ENCODE measurements at places on chromosomes 6 and 20.

GRCh38 chr6:45714006-45714730 is 301.5 kb downstream of the CLIC5 start:
- DNase-seq, result no peak

DNA sequence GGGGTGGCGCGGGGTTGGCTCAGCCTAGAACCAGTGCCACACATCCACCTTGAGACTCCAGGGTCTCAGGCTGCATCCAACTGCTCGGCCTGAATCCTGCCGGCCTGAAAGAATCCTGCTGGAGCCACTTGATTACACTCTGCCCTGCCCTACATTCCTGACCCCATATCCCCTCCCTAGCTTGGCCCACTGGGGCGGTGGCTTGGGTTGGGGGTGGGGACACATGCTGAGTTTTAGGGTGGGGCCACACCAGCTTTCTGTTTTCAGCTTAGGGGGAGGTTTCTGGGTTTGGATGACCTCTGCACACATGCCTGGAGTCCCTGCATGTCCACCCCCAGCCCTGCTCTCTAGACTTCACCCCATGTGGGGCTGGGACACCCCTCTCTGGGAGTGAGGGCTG is 6.8 kb downstream of the ITPR3 start:
- DNase-seq, result no peak

GRCh38 chr20:2323051-2323450 is 27.2 kb downstream of the TGM3 start:
- DNase-seq, result no peak

GRCh38 chr6:110528101-110528929 is 51.9 kb upstream of the SLC22A16 start:
- DNase-seq, result peak; percentile 39

DNA sequence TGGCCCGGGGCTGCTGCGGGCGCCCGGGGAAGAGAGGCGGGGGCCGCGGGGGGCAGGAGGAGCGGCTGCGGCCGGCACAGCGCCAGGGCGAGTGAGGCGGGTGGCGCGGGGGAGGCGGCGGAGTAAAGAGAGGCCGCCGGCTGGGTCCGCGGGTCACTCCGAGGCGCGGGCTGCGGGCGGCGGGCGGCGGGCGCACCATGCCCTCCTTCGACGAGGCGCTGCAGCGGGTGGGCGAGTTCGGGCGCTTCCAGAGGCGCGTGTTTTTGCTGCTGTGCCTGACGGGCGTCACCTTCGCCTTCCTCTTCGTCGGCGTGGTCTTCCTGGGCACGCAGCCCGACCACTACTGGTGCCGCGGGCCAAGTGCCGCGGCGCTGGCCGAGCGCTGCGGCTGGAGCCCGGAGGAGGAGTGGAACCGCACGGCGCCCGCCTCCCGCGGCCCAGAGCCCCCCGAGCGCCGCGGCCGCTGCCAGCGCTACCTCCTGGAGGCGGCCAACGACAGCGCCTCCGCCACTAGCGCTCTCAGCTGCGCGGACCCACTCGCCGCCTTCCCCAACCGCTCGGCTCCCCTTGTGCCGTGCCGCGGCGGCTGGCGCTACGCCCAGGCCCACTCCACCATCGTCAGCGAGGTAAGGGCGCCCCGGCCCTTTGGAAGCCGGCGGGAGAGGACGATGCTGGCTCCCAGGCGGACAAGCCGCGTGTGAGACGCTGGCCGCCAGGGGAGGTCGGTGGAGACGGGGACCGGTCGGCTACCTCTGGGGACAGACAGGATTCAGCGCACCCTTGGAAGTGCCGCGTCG is at the start of gene SLC22A3:
Gene SLC22A3 (plus strand): TSS at position 156 of the 797 bp plus-strand sequence. CDS start 42 bp downstream, at position 198.
- no peak for DNase-seq

DNA sequence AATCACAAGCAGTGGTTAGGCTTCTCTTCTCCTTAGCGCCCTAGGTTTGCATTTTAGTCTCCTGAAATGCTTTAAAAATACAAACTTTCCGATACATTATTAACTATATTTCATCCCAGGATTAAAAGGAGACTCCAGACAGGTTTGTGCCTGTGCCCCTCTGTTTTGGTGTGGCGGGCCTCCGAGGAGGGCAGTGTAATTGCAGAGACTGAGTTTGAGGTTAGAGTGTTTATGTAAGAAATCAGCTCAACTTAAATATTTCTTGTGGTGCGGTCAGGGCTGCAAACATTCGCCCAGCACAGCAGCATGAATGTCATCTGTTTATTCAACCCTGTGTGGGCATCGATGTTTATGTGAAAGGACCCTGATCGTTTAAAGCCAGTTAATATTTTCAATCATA is 130.4 kb upstream of the AKAP12 start:
- no peak for DNase-seq

DNA sequence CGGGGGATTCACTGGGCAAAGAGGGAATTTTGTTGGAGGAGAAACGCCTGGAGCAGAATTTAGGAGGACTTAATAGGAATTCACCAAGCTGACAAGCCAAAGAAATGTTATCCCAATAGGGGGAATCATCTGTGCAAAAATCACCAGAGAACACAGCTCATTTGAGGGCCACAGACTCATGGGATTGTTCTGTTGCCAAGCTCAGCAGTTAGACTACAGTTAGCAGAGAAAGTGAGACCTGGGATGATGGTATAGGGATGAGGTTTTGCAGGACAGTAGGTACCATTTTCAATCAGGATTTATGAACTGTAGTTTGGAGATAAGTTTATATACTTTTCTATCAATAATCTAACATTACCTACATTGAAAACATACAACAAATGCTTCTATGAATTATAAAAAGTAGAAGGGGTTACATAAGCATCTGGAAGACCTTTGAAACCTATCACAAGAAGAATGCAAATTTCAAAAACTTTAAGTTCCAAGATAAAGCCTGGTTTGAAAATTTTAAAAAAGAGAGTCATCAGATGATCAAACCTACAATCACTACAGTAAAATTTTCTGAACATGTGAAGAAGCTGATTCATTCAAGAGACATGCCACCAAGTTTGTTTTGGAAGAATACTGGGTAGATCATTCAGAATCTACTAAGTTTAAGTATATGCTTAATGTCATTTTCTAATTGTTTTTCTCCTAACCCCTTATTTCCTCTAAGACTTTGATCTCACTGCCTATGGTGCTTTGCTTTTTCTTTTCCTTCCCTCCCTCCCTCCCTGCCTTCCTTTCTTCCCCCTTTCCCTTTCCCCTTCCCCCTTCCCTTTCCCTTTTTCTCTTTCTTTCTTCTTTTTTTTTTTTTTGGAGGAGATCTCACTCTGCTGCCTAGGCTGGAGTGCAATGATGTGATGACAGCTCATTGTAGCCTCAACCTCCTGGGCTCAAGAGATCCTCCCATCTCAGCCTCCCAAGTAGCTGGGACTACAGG is 81.5 kb downstream of the KIF13A start:
- DNase-seq, result no peak

- DNase-seq, result no peak
Observed at GRCh38 chr6:131954775-131955107, 3.6 kb upstream of the CCN2 start.

GRCh38 chr20:49306903-49307620 is 29.2 kb upstream of the ZNFX1 start:
- DNase-seq, result peak; percentile 57

DNA sequence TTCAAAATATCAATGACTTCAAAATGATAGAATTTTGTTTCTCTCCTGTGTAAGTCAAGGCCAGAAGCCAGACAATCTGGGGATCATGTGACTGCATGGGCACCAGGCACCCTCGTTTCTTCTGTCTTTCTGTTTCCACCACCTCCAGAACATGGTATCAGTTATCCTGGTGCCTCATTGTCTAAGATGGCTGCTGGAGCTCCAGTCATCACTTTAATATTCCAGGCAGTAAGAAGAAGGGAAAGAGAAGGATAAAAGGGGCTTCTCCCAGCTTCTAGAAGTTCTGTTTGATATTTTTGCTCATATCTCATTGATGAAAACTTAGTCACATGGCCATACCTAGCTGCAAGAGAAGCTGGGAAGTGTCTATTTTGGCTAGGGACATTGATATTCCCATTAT is 25.7 kb downstream of the ZNF341 start:
- no peak for DNase-seq

DNA sequence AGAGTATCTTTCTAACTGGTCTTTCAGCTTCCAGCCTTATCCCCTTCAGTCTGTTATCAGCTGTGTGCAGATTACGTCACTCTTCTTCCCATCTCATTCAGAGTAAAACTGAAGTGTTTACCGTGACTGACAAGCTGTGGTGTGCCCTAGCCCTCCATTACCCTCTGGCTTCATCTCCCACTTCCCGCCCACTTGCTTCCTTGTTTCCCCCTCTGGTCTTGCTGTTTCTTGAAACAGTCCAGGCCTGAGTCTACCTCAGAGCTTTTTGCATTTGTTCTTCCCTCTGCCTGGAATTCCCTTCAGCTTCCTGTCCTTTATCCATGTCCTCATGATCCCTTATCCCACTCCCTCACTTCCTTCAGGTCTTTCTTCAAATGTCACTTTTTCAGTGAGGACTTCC is 66.9 kb downstream of the CARMIL1 start:
- DNase-seq, result peak; percentile 48

GRCh38 chr20:48042628-48043027 is 257.3 kb upstream of the SULF2 start:
- no peak for DNase-seq

DNA sequence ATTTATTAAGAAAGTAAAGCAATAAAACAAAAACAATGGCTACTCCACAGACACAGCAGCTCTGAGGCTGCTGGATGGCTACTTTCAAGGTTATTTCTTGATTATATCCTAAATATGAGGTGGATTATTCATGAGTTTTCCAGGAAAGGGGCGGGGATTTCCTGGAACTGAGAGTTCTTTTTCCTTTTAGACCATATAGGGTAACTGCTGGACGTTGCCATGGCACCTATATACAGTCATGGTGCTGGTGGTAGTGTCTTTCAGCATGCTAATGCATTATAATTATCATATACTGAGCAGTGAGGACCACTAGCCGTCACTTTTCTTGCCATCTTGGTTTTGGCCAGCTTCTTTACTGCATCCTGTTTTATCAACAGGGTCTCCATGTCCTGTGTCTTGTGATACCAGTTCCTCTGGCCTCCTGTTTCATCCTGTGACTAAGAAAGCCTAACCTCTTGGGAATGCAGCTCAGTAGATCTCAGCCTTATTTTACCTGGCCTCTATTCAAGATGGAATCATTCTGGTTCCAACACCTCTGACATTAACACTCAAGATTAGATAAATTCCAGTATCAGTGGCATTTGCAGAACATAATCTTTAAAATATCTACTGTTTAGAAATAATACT is 32.3 kb upstream of the TRDN start:
- DNase-seq, result no peak

GRCh38 chr6:123448306-123448884 is 188.4 kb downstream of the TRDN start:
- no peak for DNase-seq

DNA sequence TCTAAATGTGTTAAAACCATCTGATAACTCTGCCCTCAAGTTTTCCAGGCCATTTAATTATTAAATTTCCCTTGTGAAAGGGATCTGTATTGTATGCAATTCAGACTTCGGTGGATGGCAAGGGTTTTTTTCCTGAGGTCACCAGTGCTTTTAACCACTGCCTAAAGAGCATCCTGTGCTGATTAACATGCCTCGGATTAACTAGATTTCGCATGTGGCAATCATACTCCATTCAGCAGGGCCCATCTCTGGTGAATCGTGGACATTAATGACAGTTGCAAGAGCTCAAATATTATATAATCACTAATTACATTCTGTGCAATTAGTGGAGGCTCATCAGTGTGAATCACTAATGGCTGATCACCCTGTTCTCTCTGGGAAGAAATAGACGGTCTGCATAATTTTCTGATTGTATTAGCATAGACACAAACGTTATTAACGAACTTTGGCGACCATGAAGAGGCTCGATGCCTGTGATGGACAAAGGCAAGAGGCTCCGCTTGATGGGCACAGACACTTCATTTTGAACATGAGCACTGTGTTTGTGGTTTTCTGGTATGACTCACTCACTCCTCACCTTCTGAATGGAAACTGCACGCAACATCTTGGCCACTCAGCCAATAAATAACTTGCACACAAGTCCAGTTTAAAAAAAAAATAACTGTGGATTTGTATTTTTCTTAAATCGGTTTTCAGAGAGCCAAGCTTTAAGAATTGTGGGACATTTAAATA is 31.4 kb downstream of the LINC00237 start:
- peak; percentile 9 for DNase-seq

GRCh38 chr20:62428002-62428372 is 648 bp upstream of the RBBP8NL start:
- DNase-seq, result no peak

DNA sequence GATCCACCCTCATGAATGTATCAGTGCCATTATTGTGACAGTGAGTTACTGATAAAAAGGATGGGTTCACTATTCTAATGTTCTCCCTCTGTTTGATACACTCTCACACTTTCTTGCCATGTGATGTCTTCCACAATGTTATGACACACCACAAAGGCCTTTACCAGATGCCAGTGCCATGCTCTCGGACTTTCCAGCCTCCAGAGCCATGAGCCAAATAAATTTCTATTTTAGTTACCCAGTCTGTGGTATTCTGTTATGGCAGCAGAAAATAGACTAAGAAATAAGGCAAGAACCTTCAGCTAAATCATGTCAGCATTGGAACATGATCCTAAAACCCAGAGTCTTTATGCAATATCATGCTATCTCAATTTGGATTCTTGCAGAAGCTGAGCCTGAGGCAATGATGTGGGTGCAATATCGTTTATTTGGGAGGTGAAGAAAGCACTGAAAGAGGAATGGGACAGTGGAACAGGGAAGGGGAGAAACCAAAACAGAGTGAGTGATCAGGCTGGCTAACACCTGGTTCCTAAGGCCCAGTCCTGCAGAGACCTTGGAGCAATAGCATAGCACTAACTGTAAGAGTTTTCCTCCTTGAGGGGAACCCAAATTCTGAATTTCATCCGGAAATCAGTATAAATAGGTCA is 130.4 kb upstream of the LRFN2 start:
- DNase-seq, result no peak

GRCh38 chr6:122734529-122735395 is 44.8 kb upstream of the FABP7 start:
- no peak for DNase-seq

Data from SHP77 (cell line).